ENCODE measurements at places on chromosomes 3 and 15.

DNA sequence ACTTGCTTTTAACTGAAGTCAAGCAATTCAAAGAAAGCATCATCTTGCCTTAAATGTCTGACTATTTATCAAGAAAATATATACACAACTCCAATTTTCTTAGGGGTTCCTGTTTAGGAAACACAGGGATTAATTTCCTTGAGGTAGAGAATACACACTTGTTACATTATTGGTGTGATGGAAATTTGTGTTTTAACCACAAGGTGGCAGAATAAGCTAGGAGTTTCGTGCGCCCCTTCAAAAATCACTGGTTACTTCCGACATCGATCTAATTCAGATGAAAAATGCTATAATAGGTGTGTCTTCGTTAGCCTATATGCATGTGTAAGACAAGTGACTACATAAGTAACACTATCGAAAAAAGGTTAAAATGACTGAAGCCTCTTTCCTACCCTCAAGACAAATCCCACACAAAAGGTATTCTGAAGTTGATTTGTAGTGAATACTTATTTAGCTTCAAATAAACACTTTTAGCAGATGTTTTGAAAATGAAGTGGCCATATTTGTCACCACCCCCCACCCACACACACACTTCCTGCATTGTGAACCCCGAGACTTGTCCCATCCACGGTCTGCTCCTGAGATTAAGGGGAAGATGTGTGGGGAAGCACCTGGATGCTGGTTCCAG, 246.5 kb downstream of the ROBO1 start:
- no peak for DNase-seq

DNA sequence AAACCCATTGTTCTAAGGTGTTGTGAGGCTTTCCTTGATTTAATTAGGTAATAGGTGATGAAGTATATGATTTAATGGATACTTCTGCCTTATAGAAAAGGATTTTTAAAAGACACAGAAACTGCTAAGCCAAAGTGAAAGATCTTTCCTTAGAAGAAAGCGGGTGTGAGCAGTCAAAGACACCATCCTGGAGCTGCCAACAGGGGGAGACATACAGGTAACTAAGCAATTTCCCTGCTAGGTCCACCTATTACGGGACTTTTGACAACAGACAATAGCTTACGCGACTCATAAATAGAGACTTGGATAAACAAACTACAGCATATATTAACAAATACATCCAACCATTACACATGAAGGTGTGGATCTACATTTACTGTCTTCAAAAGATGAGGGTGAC, 669.5 kb downstream of the SQOR start:
- DNase-seq: no peak

GRCh38 chr15:80572337-80572736, 122.8 kb upstream of the ABHD17C start:
- DNase-seq: no peak

DNA sequence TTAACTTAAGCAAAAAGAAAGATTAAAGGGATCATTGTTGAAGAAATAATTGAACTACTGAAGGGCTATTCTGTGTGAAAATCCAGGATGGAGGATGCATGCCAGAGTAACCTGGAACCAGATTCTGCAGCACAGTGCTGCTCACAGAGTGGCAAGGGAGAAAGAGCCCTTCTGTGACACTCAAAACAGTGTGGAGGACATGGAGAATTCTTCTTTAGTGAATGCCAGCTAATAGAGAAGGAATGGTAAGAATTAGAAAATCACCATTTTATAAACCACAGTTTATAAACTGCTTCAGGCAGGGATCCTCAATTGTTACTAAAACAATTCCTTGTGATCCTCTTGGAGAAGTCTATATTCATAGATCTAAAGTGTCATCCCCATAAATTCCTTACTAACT, 70.4 kb upstream of the ARHGEF26 start:
- DNase-seq: no peak
